ENCODE measurements at places on chromosomes 3 and 15.

DNA sequence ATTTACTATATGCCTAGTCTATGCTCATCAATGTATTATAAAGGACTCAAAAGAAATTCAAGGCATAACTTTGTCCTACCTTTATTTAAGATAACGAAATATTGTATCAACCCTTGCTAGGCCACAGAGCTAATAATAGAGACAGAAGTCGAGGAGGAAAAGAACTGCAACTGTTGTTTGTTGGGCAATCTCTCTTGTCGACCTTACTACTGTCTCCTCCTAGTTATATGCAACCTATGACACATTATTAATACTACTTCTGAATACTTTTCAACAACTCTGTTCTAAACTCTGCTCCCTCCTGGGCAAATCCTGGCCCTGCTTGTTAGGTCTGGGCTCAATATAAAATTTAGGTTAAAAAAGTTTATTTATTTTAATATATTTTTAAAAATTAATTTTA, 24.6 kb downstream of the SPPL2A start:
- no peak for DNase-seq

DNA sequence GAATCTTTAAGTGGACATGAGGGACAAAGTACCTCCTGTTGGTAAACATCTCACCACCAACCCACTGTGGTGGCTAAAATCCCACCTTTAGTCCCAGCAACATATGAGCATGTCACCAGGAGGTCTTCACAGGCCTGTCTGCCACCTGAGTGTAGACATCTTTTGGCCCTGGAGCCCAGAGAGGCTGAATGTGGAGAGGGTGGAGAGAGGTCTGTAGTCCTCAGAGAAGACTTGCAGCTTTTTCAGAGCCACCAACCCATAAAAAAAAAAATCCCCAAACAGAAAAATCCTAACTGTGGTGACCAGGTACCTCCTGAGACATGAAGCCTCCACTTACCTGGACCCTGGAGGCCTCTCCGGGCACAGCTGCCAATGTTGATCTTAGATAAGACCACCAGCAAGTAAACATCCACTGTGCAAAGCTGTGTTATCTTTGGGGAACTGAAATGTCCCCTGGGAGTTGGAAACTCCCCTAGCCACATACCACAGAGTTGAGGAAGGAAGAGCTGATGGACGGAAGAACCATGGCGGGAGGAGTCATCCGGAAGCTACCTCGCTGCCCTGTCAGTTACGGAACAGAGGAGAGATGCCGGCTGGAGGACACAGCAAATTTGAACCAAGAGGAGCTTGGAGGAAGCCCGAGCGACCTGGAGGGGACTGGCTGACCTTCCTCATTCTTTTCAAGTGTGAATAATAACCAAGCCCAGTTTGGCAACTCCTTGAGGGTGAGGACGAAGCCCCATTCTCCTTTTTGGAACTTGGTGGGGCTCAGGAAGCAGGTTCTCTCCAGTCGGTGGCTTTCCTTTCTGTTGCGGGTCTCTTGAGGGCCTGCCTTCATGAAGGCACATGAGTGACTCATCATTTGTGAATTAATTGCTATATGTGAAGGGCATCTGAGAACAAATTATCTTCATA, at the start of gene GHRL:
Gene GHRL, minus strand, starts transcription at position 443 of the 915 bp plus-strand sequence. CDS start 2,767 bp downstream, outside the sequence.
- no peak for DNase-seq

GRCh38 chr15:79283252-79284048, 928 bp downstream of the ANKRD34C start:
- peak; percentile 73 for DNase-seq

GRCh38 chr3:132486099-132486498, 68.8 kb downstream of the DNAJC13 start:
- no peak for DNase-seq

DNA sequence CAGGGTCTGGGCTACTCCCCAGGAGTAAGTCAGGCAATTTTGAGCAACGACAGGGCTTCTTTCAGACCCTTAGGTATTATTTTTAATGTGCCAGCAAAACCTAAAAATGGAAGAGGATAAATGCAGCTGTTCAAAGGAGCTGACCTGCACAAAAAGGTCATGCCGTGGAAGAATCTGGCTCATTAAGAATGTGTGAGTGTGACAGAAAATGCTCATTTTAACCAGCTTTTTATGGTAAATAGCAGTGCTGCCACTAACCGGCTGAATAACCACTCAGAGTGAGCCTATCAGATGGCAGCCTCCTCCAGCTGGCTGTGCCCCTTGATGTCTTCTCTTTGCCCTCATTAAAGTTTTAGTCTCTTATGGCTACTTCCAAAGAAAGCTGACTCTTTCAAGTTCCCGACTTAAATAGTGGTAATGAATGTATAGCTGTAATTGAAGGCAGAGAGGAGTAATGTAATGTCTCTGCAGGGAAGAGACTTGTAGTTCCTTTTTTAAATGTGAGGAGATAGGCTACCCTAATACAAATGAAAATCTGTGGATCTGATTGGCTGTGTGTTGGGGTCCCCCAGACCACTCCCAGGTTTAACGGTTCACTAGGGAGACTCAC, 9.5 kb upstream of the FSTL1 start:
- DNase-seq: no peak

GRCh38 chr3:177692304-177692975, 495.2 kb upstream of the TBL1XR1 start:
- DNase-seq: no peak

DNA sequence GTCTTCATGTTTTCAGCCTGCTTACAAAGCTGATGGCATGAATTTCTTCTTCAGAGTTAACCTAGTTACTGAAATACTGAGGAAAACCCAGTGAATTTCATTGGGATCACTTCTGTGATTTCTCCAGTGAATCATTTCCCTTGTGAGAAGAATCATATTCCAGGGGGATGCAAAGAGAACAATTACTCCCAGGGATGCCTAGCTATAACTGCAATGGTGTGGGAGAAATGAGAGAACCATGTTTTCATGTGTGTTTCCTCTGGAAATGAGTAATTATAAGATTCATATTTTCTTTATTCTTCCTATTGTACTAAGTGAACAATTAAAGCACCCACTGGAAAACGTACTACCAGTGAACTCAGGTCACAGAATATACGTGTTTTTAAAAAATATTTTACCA, 485.4 kb downstream of the GRM7 start:
- no peak for DNase-seq

DNA sequence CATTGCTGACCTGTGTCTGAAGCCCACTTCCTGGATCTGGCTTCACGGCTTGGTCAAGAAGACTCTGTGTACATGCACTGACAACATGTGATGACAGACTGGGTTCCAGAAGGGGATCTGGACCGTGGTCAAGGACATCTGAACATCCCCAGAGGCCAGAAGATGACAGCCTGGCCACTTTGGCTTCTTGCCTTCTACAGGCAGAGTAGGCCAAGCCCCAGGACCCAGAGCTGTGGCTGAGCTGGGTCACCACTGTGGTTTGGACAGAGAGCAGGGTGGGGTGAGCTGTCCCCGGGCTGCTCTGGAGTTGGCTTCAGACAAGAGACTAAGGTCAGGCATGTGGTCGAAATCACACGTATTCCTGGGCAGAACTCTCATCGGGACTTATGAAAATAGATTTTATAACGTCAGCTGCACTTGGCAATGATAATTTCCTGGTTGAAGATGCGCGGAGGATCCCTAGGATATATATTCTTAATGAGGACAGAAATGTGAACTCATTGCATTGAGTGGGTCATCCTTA, 114.1 kb upstream of the FRMD4B start:
- no peak for DNase-seq

DNA sequence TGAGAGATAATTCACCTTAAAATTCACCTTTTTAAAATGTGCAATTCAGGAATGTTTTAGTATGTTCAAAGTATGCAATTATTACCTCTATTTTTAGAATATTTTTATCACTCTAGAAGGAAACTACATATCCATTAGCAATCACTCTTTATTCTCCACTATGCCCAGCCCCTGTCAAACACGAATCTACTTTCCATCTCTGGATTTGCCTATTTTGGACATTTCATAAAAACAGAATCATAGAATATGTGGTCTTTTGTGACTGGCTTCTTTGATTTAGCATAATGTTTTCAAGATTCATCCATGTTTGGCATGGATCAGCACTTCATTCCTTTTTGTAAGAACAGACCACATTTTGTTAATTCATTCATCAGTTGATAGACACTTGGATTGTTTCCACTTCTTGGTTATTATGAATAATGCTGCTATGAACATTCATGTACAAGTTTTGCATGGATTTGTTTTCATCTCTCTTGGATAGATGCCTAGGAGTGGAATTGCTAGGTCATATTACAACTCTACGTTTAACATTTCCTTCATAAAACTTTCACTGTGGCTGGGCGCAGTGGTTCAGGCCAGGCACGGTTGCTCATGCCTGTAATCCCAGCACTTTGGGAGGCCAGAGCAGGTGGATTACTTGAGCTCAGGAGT, 12.7 kb downstream of the HMCES start:
- DNase-seq: no peak

DNA sequence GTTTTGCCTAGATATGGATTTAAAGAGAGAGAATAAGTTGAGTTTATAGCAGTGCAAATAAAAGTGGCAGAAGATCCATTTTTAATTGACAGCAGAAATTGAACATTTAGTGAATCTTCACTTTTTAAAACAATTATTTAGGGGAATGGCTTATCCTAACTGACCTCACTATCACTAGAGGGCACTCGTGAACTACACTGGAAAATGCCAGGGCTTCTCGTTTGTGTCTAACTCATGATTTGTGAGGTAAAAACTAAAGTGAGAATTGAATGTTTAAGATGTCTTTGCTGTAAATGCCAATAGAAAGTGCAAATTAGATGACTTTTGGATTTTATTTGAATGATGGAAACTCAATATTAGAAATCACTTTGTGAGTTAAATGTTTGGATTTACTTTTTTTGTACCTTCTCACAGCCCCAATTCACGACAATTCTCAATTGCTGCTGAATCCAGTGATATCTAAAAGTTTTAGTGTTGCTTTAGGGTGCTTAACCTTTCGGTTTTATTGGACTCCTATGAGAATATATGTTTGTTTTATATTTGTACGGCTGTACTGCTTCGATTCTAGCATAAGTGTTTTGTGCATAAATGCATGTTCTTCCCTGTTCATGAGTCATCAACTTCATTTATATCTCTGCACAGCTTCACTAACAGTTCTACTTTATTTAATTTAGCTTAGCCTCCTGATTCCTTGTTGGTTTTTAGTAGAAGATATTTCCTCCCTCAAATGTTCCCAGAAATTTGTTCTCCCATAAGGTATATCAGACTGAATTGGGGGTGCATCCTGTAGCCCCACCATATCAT, 462.1 kb downstream of the MFSD1 start:
- DNase-seq: no peak

GRCh38 chr3:159443266-159443665, 545.4 kb upstream of the IL12A start:
- DNase-seq: no peak

DNA sequence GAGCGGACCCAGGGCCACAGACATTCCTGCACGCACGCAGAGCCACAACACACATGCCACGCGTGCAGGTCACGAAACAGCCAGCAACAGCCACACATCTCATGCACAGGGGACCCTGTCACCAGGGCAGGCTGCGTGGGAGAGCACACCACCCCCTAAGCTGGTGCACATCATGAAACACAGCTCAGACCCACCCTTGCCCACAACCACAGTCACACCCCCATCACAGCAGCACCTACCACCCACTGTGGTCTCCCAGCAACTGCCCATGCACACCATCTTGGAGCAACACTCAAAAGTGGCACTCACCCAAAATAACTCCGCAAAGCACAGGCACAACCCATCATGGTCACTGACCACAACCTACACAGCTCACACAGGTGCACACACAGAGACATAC, 75.7 kb downstream of the OCA2 start:
- DNase-seq: no peak

DNA sequence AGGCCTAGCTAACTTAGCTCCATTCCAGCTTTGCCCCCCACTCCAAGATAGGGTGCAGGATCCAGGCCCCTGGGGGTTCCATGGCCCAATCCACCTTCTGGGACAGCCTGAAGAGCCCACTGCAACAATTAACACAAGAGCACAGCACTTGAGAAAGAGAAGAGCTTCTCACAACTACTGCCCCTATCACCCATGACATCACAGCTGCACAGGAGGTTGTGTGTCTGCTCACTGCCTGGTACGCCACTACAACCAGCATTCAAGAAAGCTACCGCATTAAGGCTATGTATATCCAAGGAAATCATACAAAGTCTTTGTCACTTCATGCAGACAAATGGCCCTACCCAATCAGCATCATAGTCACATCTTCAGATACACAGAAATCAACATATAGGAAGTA, 62.0 kb downstream of the MYO5A start:
- no peak for DNase-seq

DNA sequence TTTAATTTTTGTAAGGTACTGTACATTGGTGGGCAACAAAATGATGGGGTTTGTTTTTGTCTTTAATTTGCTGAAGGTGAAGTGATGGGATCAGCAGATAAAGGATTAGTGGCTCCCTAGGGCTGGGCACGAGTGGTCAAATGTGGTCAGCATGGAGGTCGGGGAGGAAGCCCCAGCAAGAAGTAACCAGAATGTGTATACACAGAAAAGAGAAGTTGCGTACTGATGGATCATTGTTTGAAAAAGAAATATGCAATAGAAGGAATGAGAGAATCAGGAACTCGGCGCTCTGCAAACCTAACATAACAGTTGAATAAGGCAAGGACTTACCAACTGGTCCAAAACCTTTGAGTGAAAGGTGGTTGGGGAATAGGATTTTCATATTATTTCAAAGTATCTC, 1.5 kb downstream of the TMOD2 start:
- DNase-seq: no peak

DNA sequence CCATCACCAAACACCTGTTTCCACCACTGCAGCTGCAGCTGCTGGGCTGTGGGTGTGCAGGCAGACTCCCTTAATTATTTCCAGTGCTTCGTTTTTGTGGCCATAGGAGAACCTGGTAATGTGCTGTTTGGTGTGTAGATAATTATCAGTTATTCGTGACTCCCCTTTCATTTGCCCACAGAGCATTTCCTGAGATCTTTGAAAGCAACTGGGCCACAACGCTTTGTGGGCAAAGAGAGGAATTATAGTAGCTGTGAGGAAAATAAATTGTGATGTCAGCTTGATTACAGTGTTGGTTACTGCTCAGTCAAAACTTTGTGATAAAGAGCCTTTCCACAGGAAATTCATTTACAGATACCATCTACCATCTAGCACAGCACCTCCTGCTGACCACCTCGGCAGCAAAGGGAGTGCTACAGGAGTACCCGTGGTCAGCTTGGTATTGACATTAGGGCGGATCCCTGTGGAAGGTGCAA, 193.3 kb upstream of the SLCO3A1 start:
- no peak for DNase-seq

- no peak for DNase-seq
These were observed 36.6 kb downstream of the OSTN start for GRCh38 chr3:191235331-191236314.
